ENCODE measurements at places on chromosomes 1 and 21.

DNA sequence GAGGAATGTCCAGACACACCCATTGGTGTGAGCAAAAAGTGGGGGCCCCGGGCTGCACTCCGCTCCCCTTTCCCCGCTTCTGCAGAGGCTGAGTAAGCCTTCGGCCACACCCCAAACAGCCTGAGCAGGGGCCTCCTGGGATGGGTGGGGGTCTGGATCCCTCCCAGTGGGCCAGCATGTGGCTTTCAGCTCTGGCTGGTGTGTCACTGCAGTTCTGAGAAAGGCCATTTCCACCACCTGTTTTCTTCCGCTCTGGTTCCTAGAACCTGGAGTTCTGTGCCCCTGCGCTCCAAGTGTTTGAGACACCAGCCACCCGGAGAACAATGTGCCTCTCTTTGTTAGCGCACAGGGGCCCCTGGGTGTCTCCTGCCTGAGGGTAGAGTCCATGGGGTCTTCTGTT lies 30.9 kb downstream of the SLC37A1 start:
- no peak for DNase-seq

DNA sequence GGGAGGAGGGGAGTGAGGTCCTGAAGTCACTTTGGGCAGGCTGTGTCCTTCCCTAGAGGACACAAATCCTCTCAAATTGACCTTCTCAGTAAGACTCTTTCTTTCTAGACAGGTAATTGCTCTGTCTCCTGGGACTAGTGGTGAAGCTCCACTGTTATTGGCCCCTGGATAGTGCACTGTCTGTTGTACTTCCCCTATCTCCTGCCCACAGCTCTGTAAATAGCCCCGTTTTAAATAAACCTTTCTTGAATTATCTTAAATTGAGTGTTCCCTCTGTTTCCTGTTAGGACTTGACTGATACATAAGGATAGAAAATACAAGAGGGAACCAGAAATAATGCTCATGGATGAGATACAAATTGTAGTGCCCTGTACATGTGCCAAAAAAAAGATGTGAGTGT lies 229.5 kb upstream of the USP24 start:
- no peak for DNase-seq

- DNase-seq, result peak; percentile 74
Observed at GRCh38 chr1:32266921-32267591, 16.0 kb downstream of the LCK start.

DNA sequence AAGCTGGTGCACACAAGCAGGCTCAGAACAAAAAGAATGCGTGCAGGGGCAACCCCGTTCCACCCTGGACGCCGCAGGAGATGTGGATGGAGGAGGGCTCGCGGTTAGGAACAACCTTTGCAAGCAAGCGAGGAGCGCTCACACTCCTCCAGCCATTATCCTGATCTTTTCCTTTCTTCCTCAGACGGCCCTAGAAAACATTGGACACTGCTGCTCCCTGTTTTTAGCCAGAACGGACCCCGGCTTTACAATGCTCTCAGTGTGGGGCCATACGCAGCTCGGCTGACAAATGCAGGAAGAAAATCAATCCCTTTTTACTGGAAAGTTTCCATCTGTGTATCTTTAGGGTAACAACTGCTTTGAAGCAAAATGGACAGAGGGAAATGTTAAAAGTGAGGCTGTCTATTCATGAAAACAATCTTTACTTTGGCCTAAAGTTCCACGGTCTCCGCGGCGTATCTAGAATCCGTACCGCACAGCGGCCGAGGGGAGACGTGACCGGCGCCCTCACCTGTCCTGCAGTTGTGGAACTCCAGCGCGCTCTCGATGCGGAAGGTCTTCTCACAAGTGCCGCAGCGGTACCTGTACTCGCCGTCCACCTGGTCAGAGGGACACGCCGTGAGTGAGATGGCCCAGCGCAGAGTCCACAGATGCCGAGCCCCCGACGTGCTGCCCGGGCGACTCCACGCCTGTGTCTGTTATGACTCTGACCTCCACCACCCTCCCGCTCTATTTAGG lies 44.0 kb downstream of the PRDM15 start:
- DNase-seq, result no peak

DNA sequence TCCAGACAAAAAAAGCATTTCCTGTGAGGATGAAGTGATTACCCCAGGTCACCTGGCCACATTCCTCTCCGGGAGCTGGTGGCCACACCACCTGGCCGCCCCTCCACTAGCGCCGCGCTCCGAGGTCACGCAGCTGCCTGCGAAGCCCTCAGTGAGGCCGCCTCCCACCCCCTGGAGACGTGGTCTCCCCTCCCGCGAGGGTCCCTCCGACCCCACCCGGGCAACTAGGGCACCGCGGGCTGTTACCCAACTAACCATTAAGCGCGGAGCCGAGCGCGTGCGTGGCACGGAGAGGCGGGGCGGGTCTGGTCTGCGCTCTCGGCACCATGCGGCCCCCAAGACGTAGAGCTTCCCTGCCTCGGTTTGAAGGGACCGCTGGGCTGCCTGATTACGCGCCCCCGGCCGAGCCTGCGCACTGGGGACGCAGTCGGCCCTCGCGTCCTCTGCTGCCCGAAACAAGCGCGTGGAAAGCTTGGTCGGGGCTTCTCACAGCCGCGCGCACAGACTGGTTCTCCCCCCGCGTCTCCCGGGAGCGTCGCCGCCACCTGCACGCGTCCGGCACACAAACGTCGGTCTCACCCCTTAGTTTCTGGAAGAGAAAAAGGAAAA lies 106.5 kb downstream of the SLC16A1 start:
- peak; percentile 74 for DNase-seq

DNA sequence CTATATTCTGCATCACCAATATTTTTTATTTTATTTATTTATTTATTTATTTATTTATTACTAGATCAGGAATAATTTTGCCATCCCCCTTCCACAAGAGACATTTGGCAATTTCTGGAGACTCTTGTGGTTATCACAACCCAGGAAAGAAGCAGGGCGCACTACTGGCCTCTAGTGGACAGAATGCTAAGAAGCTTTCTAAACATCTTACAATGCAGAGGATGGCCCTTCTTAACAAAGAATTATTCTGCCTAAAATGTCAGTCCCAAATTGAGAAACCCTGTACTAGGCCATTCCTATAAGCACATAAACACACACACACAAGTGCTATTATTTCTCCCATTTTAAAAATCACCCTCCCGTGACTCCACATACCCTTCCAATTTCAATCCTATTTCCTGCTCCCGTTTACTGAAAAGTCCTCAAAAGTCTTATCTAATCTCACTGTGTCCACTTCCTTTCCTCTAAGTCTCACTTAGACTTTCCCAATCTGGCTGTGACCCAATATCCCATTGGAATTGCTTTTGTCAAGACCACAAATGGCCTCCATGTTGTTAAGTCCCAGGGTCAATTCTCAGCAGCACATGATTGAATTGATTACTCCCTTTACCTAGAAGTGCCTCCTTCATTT lies 43.7 kb upstream of the RNF11 start:
- peak; percentile 80 for DNase-seq

- DNase-seq, result peak; percentile 54
Observed at GRCh38 chr1:179129702-179130473, 48.0 kb downstream of the TOR3A start.

Measured in iris pigment epithelial cell (primary cell).